Stimulated activated CD4-positive, alpha-beta T cell treated with anti-CD3 and anti-CD28 coated beads, Interleukin-12 subunit alpha, Interleukin-12 subunit beta, amount 100 ng/mL, for 4 hours (primary cell): ENCODE measurements at places on chromosomes 11 and 22.

- DNase-seq = no peak
Measured at GRCh38 chr11:13105237-13105844, 96.2 kb downstream of the RASSF10 start.

- no peak for DNase-seq
Measured at GRCh38 chr22:28769394-28770085, 3.0 kb upstream of the CCDC117 start.

GRCh38 chr11:68128682-68129327 lies 7.6 kb upstream of the CHKA start:
- DNase-seq = no peak

- DNase-seq = no peak
Measured at GRCh38 chr11:68041617-68042218, 2.9 kb downstream of the TCIRG1 start.

DNA sequence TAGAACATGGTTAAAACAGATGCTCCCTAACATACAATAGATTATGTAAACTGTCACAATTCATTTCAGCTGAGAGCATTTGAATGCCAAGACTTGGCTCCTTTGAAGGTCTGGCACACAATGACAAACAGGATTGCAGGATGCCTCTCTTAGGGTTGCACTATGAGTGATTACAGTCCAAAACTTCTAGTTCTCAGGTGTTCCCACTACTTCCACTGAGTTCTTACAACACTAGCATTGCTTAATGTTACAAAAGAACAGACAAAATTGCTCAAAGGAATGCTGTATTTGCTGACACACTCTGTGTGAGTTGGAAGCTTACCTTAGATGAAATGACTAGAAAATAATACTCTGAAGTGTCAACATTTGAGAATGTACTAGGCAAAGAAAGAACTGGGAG lies 2413.8 kb upstream of the RAG2 start:
- no peak for DNase-seq

DNA sequence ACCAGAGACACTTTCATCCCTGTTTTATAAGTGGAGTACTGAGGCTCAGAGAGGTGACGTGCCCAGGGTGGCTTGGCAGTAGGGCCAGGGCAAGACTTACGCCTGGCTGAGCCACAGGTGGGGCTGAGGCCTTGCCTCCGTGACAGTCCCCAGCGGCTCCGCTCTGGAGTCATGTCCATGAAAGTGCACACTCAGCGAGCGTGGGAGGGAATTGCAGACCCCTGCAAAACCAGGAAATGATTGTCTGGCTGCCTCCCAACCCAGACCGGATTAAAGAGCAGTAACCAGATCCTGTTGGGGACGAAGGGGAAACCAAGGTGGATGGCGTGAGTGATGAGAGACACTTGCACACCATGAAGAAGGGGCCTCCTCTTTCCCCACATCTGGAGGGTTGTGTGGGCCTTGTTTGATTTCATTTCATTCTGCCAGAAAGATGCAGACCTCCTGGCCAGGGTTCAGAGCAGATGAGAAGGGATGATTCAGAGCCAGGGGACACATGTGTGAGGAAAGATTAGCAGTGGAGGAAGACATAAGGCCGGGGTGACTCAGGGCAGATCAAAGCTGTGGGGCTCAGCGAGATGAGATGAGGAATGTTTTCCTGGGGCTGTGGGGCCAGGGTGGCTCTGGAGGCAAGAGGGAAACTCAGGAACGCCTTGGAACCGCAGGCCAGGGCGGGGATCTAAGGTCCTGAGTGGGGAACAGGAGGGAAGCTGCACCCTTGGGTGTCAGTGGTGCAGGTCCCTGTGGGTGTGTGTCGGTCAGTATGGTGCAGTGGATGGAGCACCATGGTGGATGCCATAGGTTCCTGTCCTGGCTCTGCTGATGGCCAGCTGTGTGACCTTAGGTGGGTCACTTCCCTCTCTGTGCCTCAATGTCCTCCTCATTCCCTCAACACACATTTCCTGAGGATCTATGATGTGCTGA lies 29.9 kb upstream of the LRRC32 start:
- DNase-seq = no peak
